ENCODE measurements at places on chromosomes 7 and 10.

DNA sequence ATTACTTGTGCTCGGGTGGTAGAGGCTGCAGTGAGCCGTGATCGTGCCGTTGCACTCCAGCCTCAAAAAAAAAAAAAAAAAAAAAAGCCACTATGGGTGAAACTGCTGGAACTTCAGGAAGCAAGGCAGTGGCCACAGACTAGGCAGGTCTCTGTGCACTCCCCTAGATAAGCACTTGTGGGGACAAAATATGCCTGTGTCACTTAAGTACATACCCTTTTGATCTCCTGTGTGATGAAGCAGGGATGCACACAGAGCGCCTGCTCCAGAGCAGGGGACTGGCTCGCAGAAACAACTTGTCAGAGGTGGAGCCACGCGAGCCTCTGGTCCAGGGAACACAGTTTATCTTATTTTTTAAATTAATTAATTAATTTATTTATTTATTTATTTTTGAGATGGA, 42.9 kb upstream of the PSAP start:
- no peak for DNase-seq

DNA sequence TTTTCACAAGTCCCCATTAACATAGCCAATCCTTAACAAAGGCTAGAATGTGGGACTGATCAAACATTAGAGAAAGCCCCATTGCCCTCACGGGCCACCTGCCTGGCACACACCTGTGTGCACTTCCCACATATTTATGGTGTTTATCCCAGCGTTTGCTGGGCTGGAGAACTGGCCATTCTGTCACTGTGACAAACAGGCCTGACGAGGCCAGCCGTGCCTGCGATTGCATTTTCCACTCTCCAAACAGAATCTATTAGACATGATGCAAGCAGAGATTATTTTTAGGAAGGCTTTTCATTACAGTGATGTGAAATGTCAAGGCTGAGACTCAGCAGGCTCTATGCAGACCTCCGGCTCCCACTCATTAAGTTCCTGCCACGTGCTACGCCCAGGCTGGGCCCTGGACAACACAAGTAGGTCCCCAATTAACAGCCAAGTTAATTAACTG, 20.4 kb downstream of the PTPRN2 start:
- DNase-seq = no peak

- DNase-seq = no peak
These were observed 266.7 kb downstream of the PRKG1 start for GRCh38 chr10:51340845-51341610.

GRCh38 chr7:6232116-6232515, 40.3 kb downstream of the CYTH3 start:
- no peak for DNase-seq

GRCh38 chr10:30499816-30500215, 65.8 kb downstream of the MAP3K8 start:
- no peak for DNase-seq

- no peak for DNase-seq
These were observed 259.0 kb downstream of the WDR37 start for GRCh38 chr10:1315178-1315577.

DNA sequence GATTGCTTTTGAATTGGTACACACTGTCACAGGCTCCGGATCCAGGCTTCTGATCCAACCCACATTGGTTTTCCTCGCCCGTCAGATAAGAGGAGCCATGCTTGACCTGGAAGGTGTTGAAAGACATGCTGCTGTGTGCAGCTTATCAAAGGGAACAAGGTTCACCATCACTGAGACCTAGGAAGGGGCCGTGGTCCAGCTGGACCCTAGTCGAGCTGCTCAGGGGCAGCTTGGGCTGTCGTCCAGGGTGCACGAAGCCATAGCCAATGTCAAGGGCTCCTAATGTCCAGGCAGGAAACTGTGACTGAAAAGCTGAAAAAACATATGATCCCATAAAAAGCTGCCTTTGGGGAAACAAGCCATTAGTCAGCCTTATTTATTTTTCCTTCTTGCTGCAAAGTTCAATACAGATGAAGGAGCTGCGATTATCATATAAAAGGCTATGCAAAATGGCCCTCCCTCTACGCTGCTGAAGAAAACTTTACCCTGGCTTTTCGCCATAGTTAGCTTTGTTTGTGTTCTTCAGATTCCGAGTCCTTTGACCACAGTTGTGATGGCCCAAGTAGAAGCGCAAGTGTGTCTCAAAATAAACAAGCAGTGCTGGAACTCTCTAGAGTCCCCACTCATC, 118.0 kb downstream of the CREB5 start:
- DNase-seq = peak; percentile 37

Data from right kidney (tissue), 9 donors.